Right forelimb (tissue), 1 donor: ENCODE measurements at places on chromosomes 13 and 19.

DNA sequence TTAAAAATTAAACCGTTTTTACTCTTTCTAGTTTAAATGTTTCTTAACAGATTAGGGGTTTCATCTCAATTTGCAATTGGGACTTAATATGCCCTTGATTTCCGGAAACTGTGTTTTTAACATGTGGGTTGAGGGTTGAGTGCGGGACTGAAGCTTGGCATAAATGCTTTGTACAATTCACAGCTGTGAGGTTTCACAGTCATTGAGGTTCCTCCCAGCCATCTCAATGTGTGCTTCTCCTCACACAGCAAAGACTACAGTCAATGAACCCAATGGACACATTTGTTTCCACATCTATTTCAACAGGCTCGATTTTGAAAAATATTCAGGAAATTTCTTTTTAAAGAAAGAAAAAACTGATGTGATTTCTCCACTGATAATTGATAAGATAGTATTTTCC lies 328.6 kb downstream of the TBC1D4 start:
- DNase-seq = no peak

GRCh38 chr13:79847882-79848592 lies 367.1 kb downstream of the NDFIP2 start:
- DNase-seq = no peak

DNA sequence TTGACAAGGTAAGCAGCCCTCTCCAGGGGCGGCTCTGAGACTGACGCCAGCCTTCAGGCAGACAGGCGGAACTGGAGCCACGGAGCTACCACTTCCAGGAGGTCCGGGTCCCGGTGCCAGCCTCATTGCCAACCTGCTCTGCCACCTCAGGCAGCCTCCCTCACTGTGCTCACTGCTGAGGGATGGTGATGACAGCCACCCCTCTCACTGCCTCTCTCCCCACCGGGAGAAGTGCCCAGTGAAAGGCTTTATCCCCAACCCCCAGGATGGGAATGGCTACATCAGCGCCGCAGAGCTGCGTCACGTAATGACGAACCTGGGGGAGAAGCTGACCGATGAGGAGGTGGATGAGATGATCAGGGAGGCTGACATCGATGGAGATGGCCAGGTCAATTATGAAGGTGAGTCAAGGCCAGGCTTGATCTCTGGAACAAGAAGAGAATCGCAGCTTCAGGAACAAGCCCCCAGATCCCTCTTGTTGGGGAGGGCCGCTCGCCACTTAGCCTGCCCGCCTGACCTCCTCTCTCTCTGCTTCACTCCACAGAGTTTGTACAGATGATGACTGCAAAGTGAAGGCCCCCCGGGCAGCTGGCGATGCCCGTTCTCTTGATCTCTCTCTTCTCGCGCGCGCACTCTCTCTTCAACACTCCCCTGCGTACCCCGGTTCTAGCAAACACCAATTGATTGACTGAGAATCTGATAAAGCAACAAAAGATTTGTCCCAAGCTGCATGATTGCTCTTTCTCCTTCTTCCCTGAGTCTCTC lies 7.6 kb downstream of the CALM3 start:
- no peak for DNase-seq

DNA sequence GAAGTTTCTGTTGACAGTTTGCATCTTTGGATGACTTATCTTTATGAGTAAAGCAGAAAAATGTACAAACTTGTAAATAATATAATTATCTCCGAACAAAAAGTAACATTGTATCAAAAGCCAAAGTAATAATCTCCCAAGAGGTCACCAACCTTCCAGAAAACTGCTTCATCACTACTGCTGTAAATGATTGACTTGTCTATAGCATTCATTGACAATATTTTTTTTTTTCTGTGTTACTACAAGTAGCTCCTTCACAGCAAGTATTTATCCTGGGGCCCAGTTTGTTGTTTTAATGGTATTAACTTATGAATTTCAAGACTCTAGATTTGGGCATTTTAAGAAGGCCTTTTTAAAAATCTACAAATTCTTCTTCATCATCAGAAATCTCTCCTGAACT lies 242.4 kb downstream of the KLF12 start:
- DNase-seq = no peak

GRCh38 chr19:36528921-36529518 lies 949 bp upstream of the ZNF260 start:
- DNase-seq = no peak

DNA sequence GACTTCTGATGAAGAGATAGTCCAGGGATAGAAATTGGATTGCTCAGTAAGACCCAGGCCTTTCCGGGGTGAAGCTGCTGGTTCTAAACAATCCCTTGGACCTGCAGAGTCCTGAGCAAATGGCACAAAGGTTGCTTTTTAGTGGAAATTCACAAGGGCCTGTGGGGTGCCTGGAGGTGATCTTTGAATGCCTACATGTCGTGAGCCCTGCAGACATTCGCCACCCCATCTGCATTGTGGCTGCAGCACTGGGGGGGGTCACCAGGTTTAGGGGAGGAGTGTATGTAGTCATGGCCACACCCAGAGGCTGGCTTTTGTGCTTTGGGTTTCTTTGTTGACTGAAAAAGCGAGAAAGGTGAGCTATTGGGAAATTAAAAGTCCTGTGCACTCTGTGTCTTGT lies 41.4 kb downstream of the SLC7A9 start:
- no peak for DNase-seq
